ENCODE measurements at places on chromosomes 1 and 21.

GRCh38 chr21:31623664-31624063 is 35.8 kb upstream of the SOD1 start:
- H3K27ac ChIP-seq, result no peak overlapping the region
- peaks cover 2% of the 10 kb centered on the region for H3K27me3 ChIP-seq
- H3K36me3 ChIP-seq, result no peaks in the 10 kb centered on the region
- DNase-seq, result no peak
- H3K4me1 ChIP-seq, result peaks cover 14% of the 10 kb centered on the region

GRCh38 chr1:177200290-177200689 is 29.5 kb downstream of the BRINP2 start:
- H3K4me3 ChIP-seq, result no peak overlapping the region
- no peaks in the 10 kb centered on the region for H3K27me3 ChIP-seq
- DNase-seq, result no peak
- no peak overlapping the region for H3K27ac ChIP-seq

DNA sequence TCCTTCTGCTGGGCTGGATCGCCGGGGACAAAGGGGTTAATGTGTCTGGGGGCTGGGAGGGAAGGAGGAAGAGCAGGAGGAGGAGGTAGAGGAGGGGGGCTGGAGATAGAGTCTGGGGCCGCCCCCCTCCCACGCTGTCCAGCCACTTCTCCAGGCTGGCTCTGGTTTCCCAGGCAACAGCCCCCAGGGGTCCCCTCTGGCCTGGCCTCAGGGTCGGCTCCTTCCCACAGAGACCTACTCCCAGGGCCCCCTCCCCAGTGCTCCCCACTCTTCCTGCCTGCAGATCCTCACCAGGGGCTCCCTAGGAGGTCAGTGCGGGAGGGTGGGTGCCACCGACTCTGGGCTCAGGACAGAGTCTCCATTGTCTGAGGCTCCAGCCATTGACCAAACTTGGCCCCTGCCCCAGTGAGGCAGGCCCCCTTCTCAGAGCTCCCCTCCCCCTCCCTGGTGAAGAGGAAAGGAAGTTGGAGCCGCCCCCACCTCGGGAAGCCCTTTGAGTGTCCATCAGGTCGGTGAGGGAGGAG is 34.1 kb downstream of the ARHGEF10L start:
- no peaks in the 10 kb centered on the region for H3K36me3 ChIP-seq
- H3K4me1 ChIP-seq, result no peaks in the 10 kb centered on the region
- no peak overlapping the region for H3K4me3 ChIP-seq
- no peak overlapping the region for H3K27ac ChIP-seq
- DNase-seq, result no peak

- no peak overlapping the region for H3K4me3 ChIP-seq
- DNase-seq, result no peak
- no peaks in the 10 kb centered on the region for H3K4me1 ChIP-seq
- H3K27me3 ChIP-seq, result no peaks in the 10 kb centered on the region
Observed at GRCh38 chr1:241465673-241466072, 53.9 kb downstream of the FH start.

GRCh38 chr1:116586741-116587143 is 15.9 kb upstream of the CD58 start:
- H3K4me3 ChIP-seq, result no peak overlapping the region
- no peaks in the 10 kb centered on the region for H3K36me3 ChIP-seq
- no peak overlapping the region for H3K27ac ChIP-seq
